ENCODE measurements at places on chromosomes 5 and 9. TPM values are rescaled to one million over a fixed set of nuclear protein-coding genes. Genes with fewer than 3 reads are reported as not detected.
A peak's percentile ranks its signal among the peaks of the same experiment; 100 is the strongest.

ST8SIA4 gene
- polyA plus RNA-seq = 0.21 TPM

GRCh38 chr9:34072868-34073590, 24.3 kb upstream of the UBAP2 start:
- DNase-seq = peak; percentile 81

LIFR gene
- 0.07 TPM for polyA plus RNA-seq

DNA sequence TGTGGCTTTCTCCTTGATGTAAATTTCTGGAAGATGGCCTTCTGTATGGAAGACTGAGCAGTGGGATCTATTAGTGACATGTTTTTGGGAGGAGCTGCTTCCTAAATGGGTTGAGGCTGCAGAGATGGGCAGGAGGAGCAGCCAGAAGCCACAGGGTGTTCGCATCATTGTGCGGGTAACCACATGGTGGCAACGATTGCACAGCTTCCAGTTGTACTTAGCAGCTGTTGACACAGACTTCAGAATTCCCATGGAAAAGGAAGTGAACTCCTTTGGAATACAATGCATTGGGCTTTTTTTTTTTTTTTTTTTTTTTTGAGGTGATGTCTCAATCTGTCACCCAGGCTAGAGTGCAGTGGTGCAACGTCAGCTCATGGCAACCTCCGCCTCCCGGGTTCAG, 297.3 kb downstream of the NR3C1 start:
- DNase-seq = peak; percentile 21

DNA sequence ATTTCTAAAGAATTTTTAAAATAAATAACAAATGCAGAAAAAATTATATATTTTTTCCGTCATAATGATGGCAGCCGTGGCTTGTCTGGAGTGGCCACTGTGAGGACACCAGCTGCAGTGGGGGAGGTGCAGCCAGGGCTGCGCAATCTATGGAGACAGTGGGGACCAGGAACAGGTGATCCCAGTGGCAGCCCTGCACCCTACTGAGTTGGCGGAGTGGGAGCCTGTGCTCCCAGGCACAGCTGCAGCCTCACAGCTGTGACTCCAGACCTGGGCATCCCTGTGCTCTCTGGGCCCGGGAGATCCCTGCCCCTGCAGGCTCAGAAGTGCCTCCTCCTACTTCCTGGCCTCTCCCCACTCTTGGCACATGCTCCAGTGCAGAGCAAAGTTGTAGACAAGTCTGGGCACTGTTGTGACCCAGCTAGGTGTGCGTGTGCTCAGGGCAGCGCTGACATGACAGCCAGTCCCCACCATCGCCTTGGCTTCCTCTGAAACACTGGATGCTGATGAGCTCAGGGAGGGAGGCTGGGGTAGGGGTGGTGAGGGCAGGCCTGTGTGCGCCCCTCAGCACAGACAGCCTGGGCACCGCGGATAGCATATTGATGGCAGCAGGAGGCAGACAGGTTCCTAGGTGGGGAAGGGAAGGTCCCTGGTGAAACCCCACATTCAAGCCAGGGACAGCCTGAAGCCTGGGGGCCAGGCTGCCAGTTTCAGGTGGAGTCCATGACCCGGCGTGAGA, 96.0 kb upstream of the PRR16 start:
- DNase-seq = peak; percentile 55

LCNL1 gene
- not detected for polyA plus RNA-seq

GRCh38 chr9:111287127-111287526, 42.9 kb downstream of the OR2K2 start:
- no peak for DNase-seq

DNA sequence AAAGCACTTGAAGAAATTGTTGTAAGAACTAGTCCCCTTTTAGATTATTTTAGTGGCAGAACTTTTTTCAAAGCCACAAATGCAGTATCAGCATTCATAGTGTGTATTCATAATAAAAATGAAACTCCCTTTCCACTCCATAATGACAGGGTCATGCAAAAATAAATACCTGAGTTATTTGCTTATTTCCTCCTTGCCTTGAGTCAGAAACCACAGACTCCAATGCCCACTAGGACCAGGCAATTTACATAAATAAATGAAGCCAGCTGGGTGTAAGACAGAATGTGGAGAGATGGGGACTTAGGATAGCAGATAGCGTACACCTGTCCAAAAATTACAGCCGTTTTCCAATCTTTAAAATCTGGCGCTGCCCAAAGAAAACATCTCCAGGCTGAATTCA, 417.8 kb downstream of the TMEM161B start:
- DNase-seq = no peak

LVRN gene
- polyA plus RNA-seq = 0.01 TPM

GRCh38 chr5:96619946-96620345, 42.2 kb upstream of the CAST start:
- no peak for DNase-seq

DNA sequence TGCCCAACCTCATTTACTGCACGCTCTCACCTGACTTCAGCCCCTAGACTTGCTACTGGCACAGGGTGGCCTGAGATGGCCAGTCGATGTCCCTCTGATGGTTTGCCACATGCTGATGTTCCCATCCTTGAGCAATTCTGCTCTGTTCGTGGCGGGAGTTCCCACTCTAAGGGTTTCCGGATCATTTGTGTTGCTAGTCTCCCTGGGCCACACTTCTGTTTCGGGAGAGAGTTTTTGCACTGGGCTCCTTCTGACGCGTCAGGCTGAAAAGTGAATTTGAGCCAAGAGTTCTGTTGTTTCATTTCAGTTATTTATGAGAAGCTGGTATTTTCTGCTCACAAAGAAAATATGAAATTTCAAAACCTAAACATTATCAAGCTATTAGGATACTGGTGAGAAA, 597.7 kb downstream of the BNC2 start:
- no peak for DNase-seq

- no peak for DNase-seq
Observed at GRCh38 chr9:137492464-137493363, 33.6 kb upstream of the NSMF start.

DNA sequence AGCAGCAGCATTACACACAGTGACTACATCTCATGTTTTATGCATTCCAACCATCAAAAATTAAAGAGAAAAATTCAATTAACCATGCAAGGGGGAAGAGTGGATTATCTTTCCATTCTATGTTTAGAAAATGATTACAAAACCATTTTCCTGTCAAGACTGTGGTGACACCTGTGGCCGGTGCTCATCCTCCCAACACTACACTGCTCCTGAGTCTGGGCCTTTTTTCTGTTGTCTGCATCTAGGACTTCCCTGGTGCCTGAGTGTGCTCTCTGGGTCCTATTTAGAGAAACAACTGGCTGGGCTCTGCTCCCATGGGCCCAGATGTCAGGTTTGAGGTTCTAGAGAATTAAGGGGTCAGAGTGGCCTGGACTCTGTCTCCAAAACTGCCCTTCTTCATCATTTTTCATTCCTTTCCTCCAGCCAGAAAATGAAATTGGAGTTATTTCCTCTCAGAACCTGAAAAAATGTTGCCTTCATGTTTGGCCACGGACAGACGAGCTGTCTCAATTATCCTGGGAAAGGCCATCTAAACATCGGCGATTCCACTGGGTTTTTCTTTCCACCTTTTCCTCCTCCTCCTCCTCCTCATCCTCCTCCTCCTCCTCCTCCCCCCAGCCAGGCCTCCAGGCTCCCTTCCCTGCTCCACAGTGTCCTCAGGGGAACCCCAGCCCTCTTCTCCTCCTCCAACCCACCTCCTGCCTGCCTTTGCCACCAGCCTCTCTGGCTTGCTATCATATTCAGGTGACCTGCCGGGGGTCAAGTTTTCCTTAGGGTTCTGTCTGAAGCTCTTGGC, 11.4 kb upstream of the ARSI start:
- DNase-seq = no peak

C9orf50 gene
- not detected for polyA plus RNA-seq

DNA sequence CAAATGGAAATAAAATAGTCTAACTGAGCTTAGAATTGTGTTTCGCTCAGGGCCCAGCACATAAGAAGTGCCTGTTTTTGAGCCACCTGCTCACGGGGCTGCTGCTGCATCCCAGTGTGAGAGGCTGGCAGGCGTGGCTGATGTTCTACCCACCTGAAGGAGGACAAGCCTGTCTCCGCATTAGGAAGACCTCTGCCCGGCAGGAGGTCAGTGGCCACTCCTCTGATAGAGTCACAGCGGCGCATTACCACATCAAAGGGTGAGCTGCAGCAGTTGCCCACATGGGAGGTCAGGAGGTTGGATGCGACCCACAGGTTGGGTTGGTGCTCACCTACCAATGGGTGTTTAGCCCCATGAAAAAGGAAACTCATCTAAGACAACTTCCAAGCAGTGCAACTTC, 3.7 kb upstream of the SLC6A7 start:
- DNase-seq = no peak

FAM153A gene
- polyA plus RNA-seq = not detected

DNA sequence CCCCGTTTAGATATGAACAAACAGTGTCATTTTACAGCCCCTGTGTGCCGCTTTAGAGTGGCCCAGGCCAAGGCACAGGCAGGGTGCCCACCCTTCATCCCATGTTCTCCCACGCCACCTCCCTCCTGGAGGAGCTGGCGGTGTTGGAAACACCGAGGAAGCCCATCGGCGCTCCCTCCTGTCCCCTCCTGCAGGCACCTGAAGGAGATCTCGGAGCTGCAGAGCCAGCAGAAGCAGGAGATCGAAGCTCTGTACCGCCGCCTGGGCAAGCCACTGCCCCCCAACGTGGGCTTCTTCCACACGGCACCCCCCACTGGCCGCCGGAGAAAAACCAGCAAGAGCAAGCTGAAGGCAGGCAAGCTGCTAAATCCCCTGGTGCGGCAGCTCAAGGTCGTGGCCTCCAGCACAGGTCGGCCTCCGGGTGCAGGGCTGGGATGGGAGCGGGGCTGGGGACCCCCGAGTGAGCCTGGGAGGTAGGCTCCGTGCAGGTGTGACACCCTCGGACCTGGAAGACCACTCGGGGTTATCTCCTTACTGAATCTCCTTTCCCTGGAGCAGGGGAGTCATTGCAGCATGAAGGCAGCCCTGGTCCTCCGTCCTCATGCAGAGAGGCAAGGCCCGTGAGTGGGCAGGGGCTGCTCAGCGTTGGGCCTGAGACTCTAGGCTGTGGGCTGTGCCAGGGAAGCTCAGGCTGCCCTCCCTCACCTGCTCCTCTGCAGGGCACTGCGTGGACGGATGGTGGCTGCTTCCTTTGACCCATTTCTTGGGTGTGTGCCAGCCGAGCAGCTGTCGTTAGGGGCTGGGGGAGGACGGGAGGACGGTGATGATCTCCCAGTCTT, 113.9 kb downstream of the WNK2 start:
- DNase-seq = no peak

GRCh38 chr5:151819830-151820229, 48.1 kb downstream of the G3BP1 start:
- no peak for DNase-seq

- no peak for DNase-seq
Observed at GRCh38 chr9:109787735-109788134, 7.7 kb downstream of the PALM2AKAP2 start.

DNA sequence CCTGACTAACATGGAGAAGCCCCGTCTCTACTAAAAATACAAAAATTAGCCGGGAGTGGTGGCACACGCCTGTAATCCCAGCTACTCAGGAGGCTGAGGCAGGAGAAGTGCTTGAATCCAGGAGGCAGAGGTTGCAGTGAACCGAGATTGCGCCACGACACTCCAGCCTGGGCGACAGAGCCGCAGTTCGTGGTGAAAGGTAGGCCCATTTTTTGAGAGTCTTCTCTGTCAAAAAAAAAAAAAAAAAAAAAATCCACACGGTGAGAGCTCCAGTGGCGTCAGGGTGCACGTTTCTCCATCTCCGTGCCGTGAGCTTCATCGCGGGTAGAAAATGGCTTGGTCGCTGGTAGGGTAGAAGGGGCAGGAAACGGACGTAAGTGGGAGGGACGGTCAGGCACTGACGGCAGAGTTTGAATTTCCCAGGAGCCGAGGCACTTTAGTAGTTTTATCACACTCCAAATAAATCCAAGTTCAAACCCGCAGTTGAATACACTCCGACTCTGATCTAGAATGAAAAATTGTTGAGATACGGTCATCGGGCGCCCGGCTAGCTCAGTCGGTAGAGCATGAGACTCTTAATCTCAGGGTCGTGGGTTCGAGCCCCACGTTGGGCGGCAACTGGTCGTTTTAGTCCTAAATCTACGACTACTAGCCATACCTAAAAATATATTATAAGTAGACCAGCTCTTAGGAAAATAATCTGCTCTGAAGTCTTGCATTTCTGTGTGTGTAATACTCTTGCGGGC, 2.4 kb upstream of the TRIM7 start:
- DNase-seq = peak; percentile 95

GRCh38 chr9:117681888-117682287, 22.3 kb upstream of the TLR4 start:
- no peak for DNase-seq

DNA sequence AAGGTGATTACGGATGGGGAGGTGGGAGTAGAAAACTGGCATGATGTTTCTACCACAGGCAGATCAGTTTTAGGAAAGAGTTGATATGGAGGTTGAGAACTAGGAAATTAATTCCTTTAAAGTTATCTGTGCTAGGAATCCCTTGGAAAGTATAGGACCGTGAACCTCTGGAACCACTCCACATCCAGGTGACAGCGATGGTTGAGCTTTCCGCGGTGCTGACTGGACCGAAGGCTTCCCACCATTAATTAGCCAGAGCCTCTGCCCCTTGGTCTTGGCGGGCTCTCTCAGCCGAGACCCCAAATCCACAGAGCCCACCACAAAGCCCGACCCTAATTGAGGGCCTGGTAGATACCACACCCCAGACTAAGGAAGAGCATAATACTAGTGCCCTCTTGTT, 147.3 kb downstream of the MELK start:
- DNase-seq = no peak

GRCh38 chr9:130235558-130236435, 29.8 kb upstream of the HMCN2 start:
- DNase-seq = no peak
